Neuronal stem cell (in vitro differentiated cells): ENCODE measurements at places on chromosomes 3 and 15.
A peak's percentile ranks its signal among the peaks of the same experiment; 100 is the strongest.

- peak; percentile 17 for DNase-seq
- H3K27ac ChIP-seq: peak overlapping the region; percentile 37
Observed at GRCh38 chr3:100260081-100260684, 609 bp upstream of the TBC1D23 start.

GRCh38 chr3:58288011-58288728 lies 17.9 kb upstream of the RPP14 start:
- H3K4me1 ChIP-seq: no peaks in the 10 kb centered on the region
- H3K27me3 ChIP-seq: no peaks in the 10 kb centered on the region
- no peak overlapping the region for H3K27ac ChIP-seq
- no peak for DNase-seq
- H3K36me3 ChIP-seq: no peaks in the 10 kb centered on the region
- H3K4me3 ChIP-seq: no peak overlapping the region

DNA sequence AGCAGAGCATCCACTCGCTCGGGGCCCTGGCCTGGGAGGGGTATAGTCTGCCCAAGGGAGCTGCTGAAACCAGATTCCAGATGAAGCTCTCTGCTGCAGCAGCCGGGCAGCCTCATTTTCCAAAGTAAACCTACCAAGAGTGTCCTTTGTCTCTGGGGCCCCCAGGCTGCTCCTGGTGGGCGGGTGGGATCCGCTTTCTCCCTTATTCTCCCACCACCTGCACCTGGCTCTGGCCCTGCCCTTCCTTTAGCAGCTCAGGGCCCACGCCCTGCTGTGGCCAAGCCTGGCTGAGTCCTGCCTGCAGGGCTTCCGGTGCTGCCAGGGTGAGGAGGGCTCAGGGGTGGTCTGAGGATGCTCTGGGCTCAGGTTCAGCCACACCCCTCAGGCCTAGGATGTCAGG lies 13.0 kb downstream of the SCN5A start:
- no peaks in the 10 kb centered on the region for H3K4me1 ChIP-seq
- DNase-seq: no peak
- H3K4me3 ChIP-seq: no peak overlapping the region
- H3K27me3 ChIP-seq: no peaks in the 10 kb centered on the region
- no peak overlapping the region for H3K27ac ChIP-seq

DNA sequence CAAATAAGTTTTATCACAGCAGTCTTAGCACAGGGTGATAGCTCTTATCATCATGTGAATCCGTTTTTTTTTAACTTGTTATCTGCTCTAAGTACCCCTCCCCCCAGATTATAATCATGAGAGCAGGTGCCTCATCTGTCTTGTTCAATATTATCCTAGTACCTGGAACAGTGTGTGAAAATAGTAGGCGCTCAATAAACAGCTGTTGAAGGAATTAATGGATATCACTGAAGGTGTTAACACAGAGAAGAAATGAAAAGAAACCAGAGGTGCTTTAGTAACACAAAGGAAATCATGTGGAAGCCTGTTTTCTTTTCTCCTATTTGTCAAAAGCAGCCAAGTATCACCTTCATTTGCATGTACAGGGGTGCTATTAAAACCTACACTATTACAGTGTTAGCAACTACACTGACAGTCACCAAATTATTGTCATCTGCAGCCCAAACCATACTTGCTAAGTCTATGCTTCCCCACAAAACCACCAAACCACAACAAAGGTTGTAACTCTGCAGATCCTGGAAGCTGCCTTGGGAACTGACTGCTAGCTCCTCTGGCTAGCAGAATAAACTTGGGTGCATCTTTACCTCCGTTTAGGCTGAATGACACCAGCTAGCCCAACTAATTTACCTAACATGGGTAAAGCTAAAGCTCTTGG lies 2.9 kb downstream of the XPC start:
- H3K4me3 ChIP-seq: no peak overlapping the region
- no peak overlapping the region for H3K27ac ChIP-seq
- peaks cover 14% of the 10 kb centered on the region for H3K4me1 ChIP-seq
- DNase-seq: no peak

DNA sequence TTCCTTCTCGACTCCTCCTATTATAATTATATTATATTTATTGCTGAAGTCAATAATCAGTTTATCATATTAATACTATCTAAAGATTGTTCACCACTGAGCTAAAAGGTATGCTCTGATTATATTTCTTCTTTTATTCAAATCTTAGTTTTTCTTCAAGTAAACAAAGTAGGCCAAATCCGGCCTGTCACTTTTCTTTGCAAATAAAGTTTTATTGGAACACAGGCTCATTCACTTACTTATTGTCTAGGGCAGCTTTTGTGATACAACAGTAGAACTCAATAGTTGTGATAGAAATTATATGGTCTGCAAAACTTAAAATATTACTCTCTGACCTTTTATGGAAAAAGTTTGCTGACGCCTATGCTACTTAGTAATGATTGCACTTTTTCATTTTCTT lies 92.4 kb upstream of the DNAJC19 start:
- no peak for DNase-seq
- H3K27me3 ChIP-seq: no peaks in the 10 kb centered on the region
- no peaks in the 10 kb centered on the region for H3K36me3 ChIP-seq

- no peak overlapping the region for H3K4me3 ChIP-seq
- no peaks in the 10 kb centered on the region for H3K27me3 ChIP-seq
- peaks cover 19% of the 10 kb centered on the region for H3K4me1 ChIP-seq
Observed at GRCh38 chr15:40065166-40065565, 26.2 kb upstream of the SRP14 start.

- H3K27ac ChIP-seq: no peak overlapping the region
- peaks cover 1% of the 10 kb centered on the region for H3K4me1 ChIP-seq
- H3K36me3 ChIP-seq: no peaks in the 10 kb centered on the region
- no peak for DNase-seq
- H3K4me3 ChIP-seq: no peak overlapping the region
Observed at GRCh38 chr3:99475229-99475628, 163.2 kb upstream of the COL8A1 start.

GRCh38 chr3:168939651-168940238 lies 723.8 kb downstream of the MECOM start:
- peaks cover 14% of the 10 kb centered on the region for H3K4me1 ChIP-seq
- DNase-seq: no peak
- no peaks in the 10 kb centered on the region for H3K36me3 ChIP-seq
- H3K4me3 ChIP-seq: no peak overlapping the region
- H3K27ac ChIP-seq: no peak overlapping the region

- no peak for DNase-seq
- no peaks in the 10 kb centered on the region for H3K27me3 ChIP-seq
- H3K36me3 ChIP-seq: no peaks in the 10 kb centered on the region
- H3K27ac ChIP-seq: no peak overlapping the region
- H3K4me3 ChIP-seq: no peak overlapping the region
Observed at GRCh38 chr3:56889131-56889530, 87.4 kb upstream of the ARHGEF3 start.

DNA sequence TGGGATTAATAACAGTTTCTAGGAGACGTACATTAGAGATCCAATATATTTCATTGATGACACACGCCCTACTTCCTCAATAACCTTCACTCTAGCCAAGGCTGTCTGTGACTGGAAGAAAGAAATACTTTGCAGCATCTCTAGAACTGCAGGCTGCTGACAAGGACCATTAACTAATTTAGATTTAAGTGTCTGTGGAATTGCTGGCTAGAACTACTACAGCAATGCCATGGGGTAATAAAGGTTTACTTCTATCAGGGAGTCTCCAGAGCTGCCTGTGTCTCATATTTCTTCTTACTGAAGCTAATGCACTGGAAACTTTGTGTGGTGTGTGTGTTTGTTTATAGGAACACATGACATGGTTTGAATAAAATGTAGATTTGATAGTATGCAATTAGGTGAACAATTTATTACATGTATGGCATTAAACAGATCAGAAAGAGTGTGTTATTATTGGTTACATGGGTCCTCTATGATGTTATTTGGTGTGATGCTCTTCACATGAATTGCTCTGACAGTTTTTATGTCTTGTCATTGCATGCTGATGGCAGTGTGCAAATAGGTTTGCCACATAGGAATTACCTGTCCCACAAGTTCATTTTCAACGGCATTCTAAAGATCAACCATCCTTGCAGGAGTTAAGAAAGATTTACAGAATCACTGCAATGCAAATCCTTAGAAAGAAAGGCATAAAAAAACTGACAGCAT lies 916.2 kb upstream of the CADM2 start:
- no peaks in the 10 kb centered on the region for H3K27me3 ChIP-seq
- H3K27ac ChIP-seq: no peak overlapping the region
- no peaks in the 10 kb centered on the region for H3K36me3 ChIP-seq
- H3K4me1 ChIP-seq: no peaks in the 10 kb centered on the region

DNA sequence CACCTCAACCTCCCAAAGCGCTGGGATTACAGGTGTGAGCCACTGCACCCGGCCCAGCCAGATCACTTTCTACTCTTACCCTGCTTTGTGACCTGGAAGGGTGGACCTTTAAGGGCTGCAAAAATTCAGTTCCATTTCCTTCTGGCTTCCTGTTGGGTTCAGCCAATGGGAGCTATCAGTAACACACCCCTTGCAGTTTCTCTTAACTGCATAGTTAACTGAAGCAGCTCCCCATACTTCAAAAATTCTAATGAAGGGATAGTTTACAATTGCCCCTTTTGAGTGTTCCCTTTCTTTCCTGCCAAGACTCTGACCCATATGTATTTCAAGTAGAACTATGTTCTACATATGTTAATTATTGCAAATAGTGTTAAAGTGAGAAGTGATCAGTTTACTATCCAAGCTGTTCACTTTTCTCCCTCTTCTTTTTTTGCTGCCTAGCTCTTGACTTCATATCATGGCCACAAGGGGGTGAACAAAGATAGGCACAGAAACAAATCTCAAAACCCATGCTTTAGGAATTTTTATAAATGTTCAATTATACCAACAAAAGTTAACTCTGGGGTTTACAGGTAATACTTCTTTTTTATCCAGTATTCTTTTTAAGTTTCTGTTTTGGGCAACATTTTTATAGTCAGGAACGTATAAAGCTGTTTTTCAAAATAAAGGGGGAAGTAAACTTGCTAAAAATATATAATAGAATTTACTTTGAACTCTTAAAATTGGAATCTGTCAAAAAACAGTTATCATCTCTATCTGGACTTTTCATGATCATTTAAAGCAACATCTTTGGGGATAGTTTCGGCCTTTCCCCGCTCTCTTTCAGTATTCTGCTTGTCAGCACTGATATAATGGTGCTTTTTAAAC lies 8.1 kb downstream of the PGBD4 start:
- DNase-seq: no peak
- H3K27me3 ChIP-seq: no peaks in the 10 kb centered on the region
- H3K4me1 ChIP-seq: no peaks in the 10 kb centered on the region

- no peak overlapping the region for H3K27ac ChIP-seq
- H3K27me3 ChIP-seq: no peaks in the 10 kb centered on the region
- H3K4me1 ChIP-seq: no peaks in the 10 kb centered on the region
- H3K36me3 ChIP-seq: no peaks in the 10 kb centered on the region
- no peak overlapping the region for H3K4me3 ChIP-seq
- DNase-seq: no peak
Observed at GRCh38 chr15:83733206-83733605, 79.3 kb downstream of the ADAMTSL3 start.

GRCh38 chr3:117665296-117665695 lies 955.7 kb downstream of the TUSC7 start:
- no peaks in the 10 kb centered on the region for H3K36me3 ChIP-seq
- peaks cover 8% of the 10 kb centered on the region for H3K4me1 ChIP-seq
- DNase-seq: no peak
- no peak overlapping the region for H3K4me3 ChIP-seq
- H3K27me3 ChIP-seq: no peaks in the 10 kb centered on the region
- H3K27ac ChIP-seq: no peak overlapping the region

DNA sequence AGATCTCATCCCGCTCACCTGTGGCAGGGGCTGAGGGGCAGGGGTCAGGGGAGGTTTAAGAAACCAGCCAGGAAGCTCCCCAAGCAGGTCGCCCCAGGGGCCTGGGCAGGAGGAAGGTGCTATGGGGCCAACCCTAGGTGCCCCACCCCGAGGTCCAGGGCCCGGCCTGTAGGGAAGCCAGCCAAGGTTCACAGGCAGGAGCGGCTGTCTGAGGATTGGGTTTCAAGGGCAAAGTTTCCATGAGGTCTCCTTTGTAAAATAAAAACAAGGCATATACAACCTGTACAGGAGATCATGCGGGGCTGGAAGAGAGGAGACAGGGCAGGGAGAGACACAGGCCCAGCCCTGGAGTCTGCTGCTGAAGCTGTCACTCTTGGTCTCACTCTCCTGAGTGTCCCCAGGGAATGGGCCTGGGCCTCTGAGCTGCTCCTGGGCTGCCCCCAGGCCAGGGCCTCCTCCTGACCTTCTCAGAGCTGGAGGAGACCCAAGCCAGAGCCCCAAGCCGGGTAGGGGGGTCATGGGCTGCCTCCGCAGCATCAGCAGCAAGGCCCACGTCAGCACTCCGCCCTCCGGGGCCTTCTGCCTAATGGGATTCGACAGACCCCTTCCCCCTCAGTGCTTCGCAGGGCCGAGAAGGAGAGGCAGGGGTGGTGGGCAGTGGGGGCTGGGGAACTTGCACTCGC lies 5.5 kb downstream of the CPLX3 start:
- no peak overlapping the region for H3K27ac ChIP-seq
- H3K4me1 ChIP-seq: no peaks in the 10 kb centered on the region
- no peaks in the 10 kb centered on the region for H3K36me3 ChIP-seq
- peaks cover 8% of the 10 kb centered on the region for H3K27me3 ChIP-seq
- H3K4me3 ChIP-seq: no peak overlapping the region
- no peak for DNase-seq

DNA sequence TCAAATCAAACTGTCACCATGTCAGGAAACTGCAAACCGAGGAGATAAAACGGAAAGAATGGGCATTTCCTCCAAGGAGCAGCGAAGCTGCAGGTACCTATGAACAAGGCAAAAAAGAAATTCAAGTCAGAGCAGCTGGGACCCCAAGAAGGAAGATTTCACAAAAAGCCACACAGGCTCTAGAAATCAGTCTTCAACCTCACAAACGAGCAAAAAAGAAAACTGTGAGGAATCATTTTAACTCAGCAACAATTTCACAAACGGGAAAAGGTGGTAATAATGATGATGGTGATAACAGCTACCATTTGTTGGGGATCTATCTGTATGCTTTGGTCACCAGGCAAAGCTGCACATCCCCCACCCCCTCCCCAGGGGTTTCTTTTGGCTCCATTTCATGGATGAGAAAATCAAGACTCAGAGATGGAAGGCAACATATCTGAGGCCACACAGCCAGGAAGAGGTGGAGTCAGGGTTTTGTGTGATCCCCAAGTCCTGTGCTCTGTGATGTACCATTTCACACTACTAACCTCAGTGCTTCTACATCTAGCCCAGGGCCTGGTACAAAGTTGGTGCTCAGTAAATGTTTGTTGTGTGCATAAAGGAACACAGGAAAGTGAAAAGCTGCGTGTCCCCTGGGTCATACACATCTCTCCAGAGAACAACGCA lies 109.9 kb downstream of the IQSEC1 start:
- H3K27ac ChIP-seq: no peak overlapping the region
- H3K36me3 ChIP-seq: no peaks in the 10 kb centered on the region
- H3K4me1 ChIP-seq: peaks cover 21% of the 10 kb centered on the region
- H3K4me3 ChIP-seq: no peak overlapping the region

GRCh38 chr3:131544557-131544956 lies 41.8 kb upstream of the MRPL3 start:
- no peak overlapping the region for H3K27ac ChIP-seq
- H3K4me1 ChIP-seq: no peaks in the 10 kb centered on the region

DNA sequence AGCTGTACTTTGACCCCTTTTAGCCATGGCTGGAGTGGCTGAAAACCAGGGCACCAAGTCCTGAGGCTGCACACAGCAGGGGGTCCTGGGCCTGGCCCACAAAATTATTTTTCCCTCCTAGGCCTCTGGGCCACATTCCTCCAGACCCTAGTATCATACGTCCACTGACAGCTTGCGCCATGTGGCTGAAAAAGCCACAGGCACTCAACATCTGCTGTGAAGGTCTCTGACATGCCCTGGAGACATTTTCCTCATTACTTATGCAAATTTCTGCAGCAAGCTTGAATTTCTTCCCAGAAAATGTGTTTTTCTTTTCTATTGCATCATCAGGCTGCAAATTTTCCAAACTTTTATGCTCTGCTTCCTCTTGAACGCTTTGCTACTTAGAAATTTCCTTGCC lies 239.0 kb downstream of the SQOR start:
- H3K4me3 ChIP-seq: no peak overlapping the region
- DNase-seq: no peak
- no peak overlapping the region for H3K27ac ChIP-seq
- no peaks in the 10 kb centered on the region for H3K4me1 ChIP-seq
- no peaks in the 10 kb centered on the region for H3K27me3 ChIP-seq
